ENCODE measurements at places on chromosomes 16 and 17. TPM values are rescaled to one million over a fixed set of nuclear protein-coding genes. Genes with fewer than 3 reads are reported as not detected.
A peak's percentile ranks its signal among the peaks of the same experiment; 100 is the strongest.

The CYGB gene
- 12.4 TPM for total RNA-seq

The ATP2C2 gene
- total RNA-seq: not detected

The HOXB2 gene
- total RNA-seq: 12.2 TPM

GRCh38 chr17:5211458-5211857 lies 19.8 kb upstream of the ZNF594 start:
- no peaks in the 10 kb centered on the region for H3K36me3 ChIP-seq
- no peaks in the 10 kb centered on the region for H3K27me3 ChIP-seq
- H3K4me3 ChIP-seq: no peak overlapping the region
- H3K27ac ChIP-seq: no peak overlapping the region
- no peaks in the 10 kb centered on the region for H3K4me1 ChIP-seq
- DNase-seq: no peak

DNA sequence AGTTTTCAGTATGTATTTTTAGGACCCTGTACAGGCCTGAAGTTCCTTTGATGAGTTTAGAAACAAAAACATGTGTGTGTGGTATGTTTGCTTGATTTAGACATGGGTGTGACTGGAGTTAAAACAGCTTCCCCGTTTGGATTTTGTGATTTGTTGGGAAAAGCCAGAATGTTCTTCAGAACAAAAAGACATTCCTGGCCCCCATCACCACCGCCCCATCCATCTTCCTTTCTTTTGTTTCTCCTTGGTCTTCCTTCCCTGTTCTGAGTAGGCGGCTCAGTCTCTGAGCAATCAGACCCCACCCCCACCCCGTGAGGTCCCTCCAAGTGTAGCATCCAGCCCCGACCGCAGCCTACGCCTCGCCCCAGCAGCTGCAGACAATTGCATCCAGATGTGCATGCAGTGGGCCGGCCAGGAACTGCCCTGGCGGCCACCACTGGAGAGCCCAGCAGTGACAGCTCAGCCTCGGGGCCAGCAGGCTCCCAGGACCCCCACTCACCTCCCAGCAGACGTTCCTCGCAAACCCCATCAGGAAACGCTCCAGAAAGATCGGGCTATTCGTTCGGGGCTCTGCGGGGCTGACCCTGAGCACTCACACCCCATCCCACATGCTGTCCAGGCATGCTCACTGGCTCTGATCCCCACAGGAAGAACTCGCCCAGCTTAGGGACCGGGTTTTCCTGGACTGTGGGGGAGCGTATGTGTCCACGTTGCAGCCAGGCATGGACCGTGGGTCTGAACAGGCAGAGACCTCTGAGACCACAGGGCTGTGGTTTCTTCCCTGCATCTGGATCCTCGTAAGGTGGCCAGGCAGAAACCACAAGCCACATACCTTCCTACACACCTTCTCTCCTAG lies 99.8 kb upstream of the CDH5 start:
- no peaks in the 10 kb centered on the region for H3K36me3 ChIP-seq
- H3K27me3 ChIP-seq: no peaks in the 10 kb centered on the region
- peak overlapping the region; percentile 81 for H3K27ac ChIP-seq

DNA sequence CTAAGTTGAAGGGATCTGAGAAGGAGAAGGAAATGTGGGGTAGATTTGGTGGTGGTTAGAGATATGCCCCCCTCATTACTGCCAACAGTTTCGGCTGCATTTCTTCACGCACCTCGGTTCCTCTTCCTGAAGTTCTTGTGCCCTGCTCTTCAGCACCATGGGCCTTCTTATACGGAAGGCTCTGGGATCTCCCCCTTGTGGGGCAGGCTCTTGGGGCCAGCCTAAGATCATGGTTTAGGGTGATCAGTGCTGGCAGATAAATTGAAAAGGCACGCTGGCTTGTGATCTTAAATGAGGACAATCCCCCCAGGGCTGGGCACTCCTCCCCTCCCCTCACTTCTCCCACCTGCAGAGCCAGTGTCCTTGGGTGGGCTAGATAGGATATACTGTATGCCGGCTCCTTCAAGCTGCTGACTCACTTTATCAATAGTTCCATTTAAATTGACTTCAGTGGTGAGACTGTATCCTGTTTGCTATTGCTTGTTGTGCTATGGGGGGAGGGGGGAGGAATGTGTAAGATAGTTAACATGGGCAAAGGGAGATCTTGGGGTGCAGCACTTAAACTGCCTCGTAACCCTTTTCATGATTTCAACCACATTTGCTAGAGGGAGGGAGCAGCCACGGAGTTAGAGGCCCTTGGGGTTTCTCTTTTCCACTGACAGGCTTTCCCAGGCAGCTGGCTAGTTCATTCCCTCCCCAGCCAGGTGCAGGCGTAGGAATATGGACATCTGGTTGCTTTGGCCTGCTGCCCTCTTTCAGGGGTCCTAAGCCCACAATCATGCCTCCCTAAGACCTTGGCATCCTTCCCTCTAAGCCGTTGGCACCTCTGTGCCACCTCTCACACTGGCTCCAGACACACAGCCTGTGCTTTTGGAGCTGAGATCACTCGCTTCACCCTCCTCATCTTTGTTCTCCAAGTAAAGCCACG lies 28.3 kb downstream of the STH start:
- no peaks in the 10 kb centered on the region for H3K4me1 ChIP-seq
- H3K4me3 ChIP-seq: no peak overlapping the region
- H3K27ac ChIP-seq: no peak overlapping the region
- no peak for DNase-seq
- H3K27me3 ChIP-seq: no peaks in the 10 kb centered on the region

- H3K27me3 ChIP-seq: no peaks in the 10 kb centered on the region
- H3K27ac ChIP-seq: no peak overlapping the region
Observed at GRCh38 chr16:13510425-13511151, 409.4 kb upstream of the ERCC4 start.

- no peak overlapping the region for H3K27ac ChIP-seq
- no peak for DNase-seq
Observed at GRCh38 chr17:31534223-31534888, 142.9 kb downstream of the RAB11FIP4 start.

GRCh38 chr17:81437191-81437651 lies 42.0 kb downstream of the BAHCC1 start:
- H3K27ac ChIP-seq: no peak overlapping the region
- H3K27me3 ChIP-seq: no peaks in the 10 kb centered on the region
- no peak overlapping the region for H3K4me3 ChIP-seq
- H3K4me1 ChIP-seq: peaks cover 2% of the 10 kb centered on the region
- no peaks in the 10 kb centered on the region for H3K36me3 ChIP-seq

- H3K4me1 ChIP-seq: peaks cover 7% of the 10 kb centered on the region
- DNase-seq: no peak
- no peaks in the 10 kb centered on the region for H3K36me3 ChIP-seq
Observed at GRCh38 chr17:20072692-20072992, 63.5 kb downstream of the SPECC1 start.

GRCh38 chr17:54680410-54680809 lies 220.2 kb upstream of the TOM1L1 start:
- no peaks in the 10 kb centered on the region for H3K4me1 ChIP-seq
- no peaks in the 10 kb centered on the region for H3K36me3 ChIP-seq
- H3K4me3 ChIP-seq: no peak overlapping the region
- H3K27ac ChIP-seq: no peak overlapping the region
- no peaks in the 10 kb centered on the region for H3K27me3 ChIP-seq
- no peak for DNase-seq

GRCh38 chr17:57496382-57496781 lies 240.1 kb downstream of the MSI2 start:
- no peak overlapping the region for H3K27ac ChIP-seq
- no peaks in the 10 kb centered on the region for H3K4me1 ChIP-seq
- no peaks in the 10 kb centered on the region for H3K36me3 ChIP-seq
- no peaks in the 10 kb centered on the region for H3K27me3 ChIP-seq
- DNase-seq: no peak
- H3K4me3 ChIP-seq: no peak overlapping the region

DNA sequence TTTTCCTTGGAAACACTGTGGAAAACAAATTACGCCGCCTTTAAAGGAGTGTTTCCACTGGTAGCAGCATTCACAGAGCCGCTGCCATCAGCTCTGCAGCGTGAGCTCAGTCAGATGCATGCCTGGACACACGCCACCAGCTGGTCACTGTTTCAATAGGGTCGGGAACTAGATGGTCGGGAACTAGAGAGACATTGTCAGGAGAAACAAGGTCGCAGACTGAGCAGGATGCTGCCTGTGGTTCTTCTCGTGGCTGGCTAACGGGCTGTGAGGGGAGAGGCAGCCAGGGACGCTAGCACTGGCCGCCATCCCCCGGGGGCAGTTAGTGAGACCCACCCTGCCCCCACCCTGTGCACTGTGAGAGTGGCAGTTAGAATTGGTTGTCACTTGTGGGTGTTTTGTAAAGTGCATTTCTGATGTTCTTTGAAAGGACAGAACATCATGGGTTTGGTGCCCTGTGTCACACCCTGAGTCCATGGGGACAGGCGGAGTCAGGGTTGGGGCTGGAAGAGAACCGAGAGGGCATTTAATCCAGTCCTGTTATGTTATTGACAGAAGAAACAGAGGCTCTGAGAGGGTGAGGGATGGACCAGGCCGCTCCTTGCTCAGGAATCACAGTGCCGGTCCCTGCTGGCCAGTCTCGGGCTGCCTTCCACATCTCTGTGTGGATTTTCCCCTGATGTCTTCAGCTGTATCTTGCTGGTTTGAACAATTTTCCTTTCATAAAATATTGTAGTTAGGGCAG lies 86.3 kb downstream of the SPECC1 start:
- peaks cover 7% of the 10 kb centered on the region for H3K4me1 ChIP-seq
- peak; percentile 44 for DNase-seq
- no peaks in the 10 kb centered on the region for H3K36me3 ChIP-seq
- H3K27me3 ChIP-seq: no peaks in the 10 kb centered on the region
- no peak overlapping the region for H3K27ac ChIP-seq

GRCh38 chr17:77455891-77456260 lies 315.1 kb downstream of the SEC14L1 start:
- no peak overlapping the region for H3K4me3 ChIP-seq
- DNase-seq: no peak
- H3K4me1 ChIP-seq: peaks cover 38% of the 10 kb centered on the region
- peaks cover 14% of the 10 kb centered on the region for H3K36me3 ChIP-seq

DNA sequence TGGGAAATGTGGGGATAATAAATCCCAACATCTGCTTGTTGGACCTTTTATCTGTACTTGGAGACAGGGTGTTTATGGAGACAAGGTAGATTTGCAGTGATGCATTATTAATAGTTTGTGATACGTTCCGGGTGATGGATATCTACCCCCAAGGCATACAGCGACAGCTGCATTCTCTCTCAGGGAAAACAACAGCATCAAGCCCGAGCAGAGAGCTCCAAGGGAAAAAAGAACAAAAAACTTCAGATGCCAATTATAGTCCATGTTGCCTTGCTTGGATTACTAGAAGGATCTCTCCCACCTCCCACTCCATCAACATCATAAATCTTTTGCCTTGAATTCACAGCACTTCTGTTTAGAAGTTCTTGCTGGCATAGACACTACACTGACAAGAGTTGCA lies 187.5 kb upstream of the CDH11 start:
- H3K4me3 ChIP-seq: no peak overlapping the region
- H3K36me3 ChIP-seq: no peaks in the 10 kb centered on the region
- no peak overlapping the region for H3K27ac ChIP-seq
- H3K27me3 ChIP-seq: no peaks in the 10 kb centered on the region

- no peaks in the 10 kb centered on the region for H3K36me3 ChIP-seq
- H3K27ac ChIP-seq: no peak overlapping the region
- no peak overlapping the region for H3K4me3 ChIP-seq
- H3K27me3 ChIP-seq: no peaks in the 10 kb centered on the region
Observed at GRCh38 chr16:14347706-14348105, 276.6 kb downstream of the MRTFB start.

DNA sequence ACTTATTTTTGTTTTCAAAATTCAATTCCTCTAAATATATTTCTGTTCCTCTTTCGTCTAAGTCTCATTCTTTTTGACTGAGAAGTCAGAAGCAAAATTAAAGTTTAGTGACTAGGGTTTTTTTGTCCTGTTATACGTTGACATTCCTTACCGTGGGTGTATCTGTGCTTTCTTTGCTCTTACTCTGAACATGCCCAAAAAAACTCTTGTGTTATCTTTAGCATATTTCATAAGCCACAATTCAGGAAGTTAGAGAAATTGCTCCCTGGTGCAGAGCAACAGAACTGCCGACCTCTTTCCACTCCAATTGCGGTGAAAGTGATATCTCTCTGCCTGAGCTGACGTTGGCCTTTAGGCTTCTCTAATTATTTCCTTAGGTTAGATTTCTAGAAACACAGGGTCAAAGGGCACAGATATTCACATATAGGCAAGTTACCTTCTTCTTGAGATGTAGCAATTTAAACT lies 65.7 kb downstream of the CENPV start:
- H3K36me3 ChIP-seq: no peaks in the 10 kb centered on the region
- peak overlapping the region; percentile 93 for H3K27ac ChIP-seq
- H3K4me1 ChIP-seq: peaks cover 25% of the 10 kb centered on the region

DNA sequence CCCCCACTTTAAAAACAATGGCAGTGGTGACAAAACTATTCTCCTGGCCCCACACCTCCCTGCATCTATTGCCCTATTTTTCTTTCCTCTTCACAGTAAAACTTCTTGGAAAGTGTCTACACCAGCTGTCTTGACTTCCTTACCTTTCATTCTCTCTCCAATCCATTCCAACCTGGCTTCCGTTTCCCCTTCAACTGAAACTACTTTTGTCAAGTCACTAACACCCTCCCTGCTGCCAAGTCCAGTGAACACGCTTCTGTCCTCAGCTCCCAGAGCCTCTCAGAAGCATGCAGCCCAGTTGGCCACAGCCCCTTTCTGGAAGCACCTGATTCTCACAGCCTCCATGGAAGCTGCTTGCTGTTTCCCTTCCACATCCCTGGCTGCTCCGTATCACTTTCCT lies 4.0 kb upstream of the SCN4A start:
- no peak overlapping the region for H3K4me3 ChIP-seq
- peaks cover 9% of the 10 kb centered on the region for H3K4me1 ChIP-seq
- H3K27me3 ChIP-seq: no peaks in the 10 kb centered on the region
- no peaks in the 10 kb centered on the region for H3K36me3 ChIP-seq
- no peak for DNase-seq

DNA sequence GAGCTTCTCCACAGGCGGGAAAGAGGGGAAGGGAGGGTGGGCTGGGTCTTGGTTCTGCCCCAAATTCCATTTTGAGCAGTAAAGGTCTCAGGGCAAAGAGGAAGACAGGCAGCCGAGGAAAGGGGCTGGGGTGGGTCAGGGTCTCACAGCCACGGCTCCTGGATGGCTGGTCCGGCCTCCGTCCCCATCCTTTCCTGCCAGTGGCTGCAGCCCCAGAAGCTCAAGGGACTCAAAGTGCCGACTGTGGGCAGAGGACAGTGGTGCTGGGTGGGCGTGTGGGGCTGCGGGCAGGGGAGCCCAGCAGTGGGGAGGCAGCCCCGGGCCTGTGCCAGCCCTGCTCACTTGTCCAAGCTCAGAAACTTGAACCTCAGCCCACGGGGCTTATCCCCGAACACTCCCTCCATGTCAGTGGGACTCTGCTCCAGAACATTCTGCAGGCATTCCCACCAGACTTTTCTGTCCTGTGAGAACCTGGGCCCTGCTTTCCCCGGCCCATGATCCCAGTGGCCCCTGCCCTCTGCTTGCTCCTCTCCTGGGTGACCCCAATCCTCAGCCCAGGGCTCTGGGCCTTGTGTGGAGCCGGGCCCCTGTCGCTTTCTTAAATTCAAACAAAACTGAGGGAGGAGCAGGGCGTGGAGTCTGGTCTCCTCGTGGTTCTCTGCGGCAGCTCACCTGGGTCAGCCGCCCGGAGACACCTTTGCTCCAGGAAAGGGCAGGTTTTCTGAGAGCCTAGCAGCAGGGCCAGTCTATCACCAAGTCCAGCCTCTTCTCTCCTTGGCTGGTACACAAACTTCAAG lies 117.8 kb upstream of the METRNL start:
- H3K27ac ChIP-seq: no peak overlapping the region
- H3K4me3 ChIP-seq: no peak overlapping the region
- H3K27me3 ChIP-seq: no peaks in the 10 kb centered on the region
- H3K36me3 ChIP-seq: no peaks in the 10 kb centered on the region
